ENCODE measurements at places on chromosomes 12 and 14. TPM values are rescaled to one million over a fixed set of nuclear protein-coding genes. Genes with fewer than 3 reads are reported as not detected.
A peak's percentile ranks its signal among the peaks of the same experiment; 100 is the strongest.

VRTN gene
- total RNA-seq = not detected

- DNase-seq = no peak
These were observed 399.8 kb upstream of the SOX5 start for GRCh38 chr12:24349051-24349799.

DNA sequence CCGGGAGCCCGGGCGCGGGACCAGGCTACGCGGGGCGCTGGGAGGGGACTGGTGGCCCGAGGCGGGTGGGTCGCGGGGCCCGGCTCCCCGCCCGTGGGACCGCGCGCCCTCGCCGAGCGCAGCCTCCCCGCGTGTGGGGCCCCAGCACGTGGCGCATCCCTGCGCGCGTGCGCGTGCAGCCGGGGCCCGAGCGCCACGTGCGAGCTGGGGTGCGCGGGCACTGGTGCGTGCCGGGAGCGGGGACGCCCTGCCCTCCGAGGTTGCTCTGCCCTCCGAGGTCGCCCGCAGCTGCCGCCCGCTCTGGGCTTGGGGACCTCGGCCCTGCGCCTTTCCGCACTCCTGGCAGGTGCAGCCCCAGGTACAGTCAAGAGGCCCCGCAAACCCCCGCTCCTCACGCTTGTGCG is 365 bp upstream of the CCDC88C start:
- no peak for DNase-seq

DNA sequence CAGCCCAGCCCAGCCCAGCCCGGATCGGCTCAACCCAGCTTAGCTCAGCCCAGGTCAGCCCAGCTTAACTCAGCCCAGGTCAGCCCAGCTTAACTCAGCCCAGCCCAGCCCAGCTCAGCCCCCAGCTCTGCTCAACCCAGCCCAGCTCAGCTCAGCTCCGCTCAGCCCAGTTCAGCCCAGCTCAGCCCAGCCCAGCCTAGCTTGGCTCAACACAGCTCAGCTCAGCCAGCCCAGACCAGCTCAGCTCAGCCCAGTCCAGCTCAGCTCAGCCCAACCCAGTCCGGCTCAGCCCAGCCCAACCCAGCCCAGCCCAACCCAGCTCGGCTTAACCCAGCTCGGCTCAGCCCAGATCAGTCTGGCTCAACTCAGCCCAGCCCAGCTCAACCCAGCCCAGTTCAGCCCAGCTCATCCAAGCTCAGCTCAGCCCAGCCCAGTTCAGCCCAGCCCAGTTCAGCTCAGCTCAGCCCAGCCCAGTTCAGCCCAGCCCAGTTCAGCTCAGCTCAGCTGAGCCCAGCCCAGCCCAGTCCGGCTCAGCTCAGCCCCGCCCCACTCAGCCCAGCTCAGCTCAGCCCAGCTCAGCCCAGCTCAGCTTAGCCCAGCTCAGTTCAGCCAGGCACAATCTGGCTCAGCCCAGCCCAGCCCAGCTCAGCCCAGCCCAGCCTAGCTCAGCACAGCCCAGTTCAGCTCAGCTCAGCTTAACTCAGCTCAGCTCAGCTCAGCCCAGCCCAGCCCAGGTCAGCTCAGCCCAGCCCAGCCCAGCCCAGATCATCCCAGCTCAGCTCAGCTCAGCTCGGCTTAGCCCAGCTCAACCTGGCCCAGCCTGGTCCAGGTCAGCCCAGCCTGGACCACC is 331.7 kb downstream of the TMEM121 start:
- peak; percentile 73 for DNase-seq

DNA sequence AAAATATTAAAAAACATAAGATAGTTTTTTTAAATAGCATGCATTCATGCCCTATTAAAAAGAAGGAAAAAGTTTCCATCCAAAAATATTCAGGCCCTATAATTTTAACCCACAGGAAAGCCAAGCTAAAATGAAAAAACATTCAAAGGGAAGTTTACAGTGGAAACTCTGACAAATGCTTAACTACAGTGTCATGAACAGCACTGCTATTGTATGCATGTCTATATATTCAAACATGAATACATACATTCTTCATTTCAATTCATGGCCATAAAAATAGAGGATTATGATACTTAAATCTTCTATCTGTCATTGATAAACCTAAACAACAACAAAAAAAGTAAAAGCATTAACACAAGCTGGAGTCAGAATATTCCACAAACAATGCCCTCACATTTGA is 67.4 kb downstream of the PPP2R5E start:
- DNase-seq = no peak

All from osteocyte (in vitro differentiated cells).